Urothelium cell line (cell line): ENCODE measurements at places on chromosomes 5 and 9.

DNA sequence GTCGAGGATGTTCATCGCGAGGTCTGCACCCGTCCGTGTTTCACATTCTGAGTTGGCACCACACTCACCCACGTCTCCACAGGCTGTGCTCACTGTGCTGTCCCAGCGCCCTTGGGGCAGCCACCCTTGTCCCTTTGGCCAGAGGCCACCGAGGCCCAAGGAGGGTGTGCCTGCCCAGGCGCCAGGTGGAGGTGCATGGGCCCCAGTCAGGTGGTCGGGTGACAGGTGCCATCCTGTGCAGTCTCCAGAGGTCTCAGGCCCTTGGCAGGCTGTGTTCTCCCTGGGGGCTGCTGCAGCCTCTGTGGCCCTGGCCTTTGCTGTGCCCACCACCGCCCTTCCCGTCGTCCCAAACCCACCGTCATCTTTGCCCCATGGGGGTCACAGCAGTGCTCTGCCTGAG, 12.4 kb downstream of the MAN1B1 start:
- DNase-seq = no peak

GRCh38 chr9:113854310-113854709, 21.8 kb upstream of the ZNF618 start:
- DNase-seq = no peak

DNA sequence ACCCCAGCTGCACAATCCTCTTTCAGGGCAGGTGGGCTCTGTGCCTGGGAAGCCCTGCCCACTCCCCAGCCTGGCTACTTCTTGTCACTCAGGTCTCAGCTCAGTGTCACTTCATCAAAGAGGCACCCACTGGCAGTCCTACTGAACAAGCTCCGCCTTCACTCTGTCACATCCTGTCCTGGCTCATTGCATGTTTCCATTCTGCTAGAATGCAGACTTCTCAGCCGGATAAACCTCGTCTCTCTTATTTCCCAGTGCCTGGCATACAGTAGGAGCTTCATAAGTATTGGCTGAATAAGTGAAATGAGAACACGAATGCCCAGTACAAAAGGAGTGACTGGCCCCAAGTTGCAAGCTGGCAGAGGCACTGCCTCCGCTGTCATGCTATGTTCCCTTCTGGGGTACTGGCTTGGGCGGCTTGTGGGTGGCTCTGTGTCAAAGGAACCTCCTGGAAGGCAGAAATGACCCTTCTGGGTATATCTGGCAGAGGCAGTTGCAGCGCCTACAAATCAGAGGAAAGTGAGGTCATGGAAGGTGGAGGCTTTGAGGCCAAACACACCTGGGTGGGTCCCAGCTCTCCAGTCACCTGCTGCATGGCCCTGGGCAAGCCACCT, 98.3 kb upstream of the PHYKPL start:
- no peak for DNase-seq

- no peak for DNase-seq
Measured at GRCh38 chr9:126647585-126648411, 34.1 kb downstream of the LMX1B start.

DNA sequence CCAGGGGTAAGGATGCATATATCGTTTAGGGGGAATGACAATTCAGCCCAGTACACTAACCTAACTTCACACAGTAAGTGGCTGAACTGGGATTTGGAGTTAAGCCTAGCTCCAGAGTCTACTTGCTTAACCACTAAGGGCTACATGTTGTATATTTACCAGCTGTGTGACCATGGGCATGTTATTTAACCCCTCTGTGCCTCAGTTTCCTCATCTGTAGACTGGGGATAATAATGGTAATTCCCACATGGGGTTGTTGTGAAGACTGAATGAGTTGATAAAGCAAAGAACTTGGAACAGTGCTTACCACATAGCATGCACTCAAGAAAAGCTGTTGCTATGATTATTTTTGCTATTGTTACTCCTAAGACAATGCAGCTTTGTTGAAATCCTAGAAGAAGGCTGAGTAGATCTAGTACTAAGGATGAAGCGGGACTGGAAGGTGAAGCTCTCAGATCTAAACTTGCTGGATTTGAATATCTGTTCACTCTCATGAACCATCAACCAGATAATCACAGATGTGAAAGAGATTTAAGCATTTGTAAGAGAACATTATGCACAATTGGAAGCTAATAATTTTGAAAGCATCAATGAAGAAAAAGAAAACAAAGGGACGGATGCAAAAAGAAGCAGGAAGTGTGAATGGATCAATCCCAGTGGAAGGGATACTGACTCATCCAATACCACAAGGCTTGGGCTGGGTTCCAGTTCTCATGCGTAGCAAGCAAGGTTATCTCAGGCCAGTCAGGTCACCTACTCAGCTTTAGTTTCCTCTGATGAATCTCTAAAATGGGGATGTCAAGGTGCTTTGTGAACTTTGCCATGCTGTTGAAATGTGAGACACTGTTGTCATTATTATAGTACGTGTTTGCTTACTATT, 78.5 kb upstream of the TBC1D2 start:
- DNase-seq = peak; percentile 81

GRCh38 chr5:167036585-167036984, 1254.9 kb upstream of the WWC1 start:
- no peak for DNase-seq

DNA sequence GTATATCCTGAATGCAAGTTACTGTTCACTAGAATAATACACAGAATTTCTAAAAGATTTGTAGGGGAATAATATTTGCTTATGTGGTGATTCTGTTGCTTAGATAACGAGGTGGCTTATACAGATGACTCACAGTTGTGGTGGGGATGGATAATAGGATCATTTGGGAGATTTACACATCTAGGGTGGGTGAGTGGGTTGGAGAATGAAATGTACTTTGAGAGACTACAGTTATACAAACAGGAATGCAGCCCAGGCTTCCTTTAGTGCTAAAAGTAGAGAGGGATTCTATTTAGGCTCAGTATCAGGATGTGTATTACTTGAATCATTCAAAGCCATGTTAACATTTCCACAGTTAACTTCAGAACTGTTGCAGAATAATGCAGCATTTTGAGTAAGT, 1.8 kb downstream of the CTXN3 start:
- no peak for DNase-seq

GRCh38 chr5:149667084-149667828, 62.9 kb upstream of the PPARGC1B start:
- DNase-seq = peak; percentile 50
